ENCODE measurements at places on chromosomes 6 and 20. TPM values are rescaled to one million over a fixed set of nuclear protein-coding genes. Genes with fewer than 3 reads are reported as not detected.

PLCB4 gene
- polyA plus RNA-seq = 18.9 TPM

SASH1 gene
- polyA plus RNA-seq = 30.2 TPM

CLPSL2 gene
- not detected for polyA plus RNA-seq

RIMS4 gene
- 0.52 TPM for polyA plus RNA-seq

L3MBTL3 gene
- polyA plus RNA-seq = 21.4 TPM

AGPAT4 gene
- 23.7 TPM for polyA plus RNA-seq

HLA-F gene
- 5.0 TPM for polyA plus RNA-seq

SLC17A3 gene
- 1.3 TPM for polyA plus RNA-seq

GMPR gene
- 4.7 TPM for polyA plus RNA-seq

FOXS1 gene
- polyA plus RNA-seq = 3.9 TPM

ANKEF1 gene
- polyA plus RNA-seq = 8.9 TPM

TMEM244 gene
- not detected for polyA plus RNA-seq

HNF4A gene
- polyA plus RNA-seq = 57.9 TPM

PPP1R14C gene
- polyA plus RNA-seq = 21.6 TPM

BTN1A1 gene
- 0.22 TPM for polyA plus RNA-seq

TPMT gene
- polyA plus RNA-seq = 25.7 TPM

KCNQ5 gene
- polyA plus RNA-seq = 0.23 TPM

SLC22A1 gene
- polyA plus RNA-seq = 1.5 TPM

UBE2C gene
- 84.4 TPM for polyA plus RNA-seq

OVOL2 gene
- polyA plus RNA-seq = 0.60 TPM

KHDC1L gene
- 0.62 TPM for polyA plus RNA-seq

OPRL1 gene
- 1.1 TPM for polyA plus RNA-seq

CALHM4 gene
- polyA plus RNA-seq = 1.4 TPM

TSBP1 gene
- 0.27 TPM for polyA plus RNA-seq

SDCBP2 gene
- polyA plus RNA-seq = 1.7 TPM

SLC26A8 gene
- 0.47 TPM for polyA plus RNA-seq

KCNB1 gene
- polyA plus RNA-seq = 0.85 TPM

SLC35D3 gene
- polyA plus RNA-seq = not detected

R3HDML gene
- 0.73 TPM for polyA plus RNA-seq

TMEM170B gene
- polyA plus RNA-seq = 10.7 TPM

BPIFB6 gene
- polyA plus RNA-seq = not detected

ZKSCAN3 gene
- polyA plus RNA-seq = 13.1 TPM

XKR7 gene
- 0.35 TPM for polyA plus RNA-seq

FAM209B gene
- polyA plus RNA-seq = 0.55 TPM

HTR1B gene
- polyA plus RNA-seq = 0.38 TPM

RCAN2 gene
- polyA plus RNA-seq = 22.5 TPM

PRR18 gene
- 0.12 TPM for polyA plus RNA-seq

EPHA7 gene
- 53.5 TPM for polyA plus RNA-seq

MMUT gene
- polyA plus RNA-seq = 50.9 TPM

All from left kidney (tissue), 8 donors.